ENCODE measurements at places on chromosomes 3 and 15.

DNA sequence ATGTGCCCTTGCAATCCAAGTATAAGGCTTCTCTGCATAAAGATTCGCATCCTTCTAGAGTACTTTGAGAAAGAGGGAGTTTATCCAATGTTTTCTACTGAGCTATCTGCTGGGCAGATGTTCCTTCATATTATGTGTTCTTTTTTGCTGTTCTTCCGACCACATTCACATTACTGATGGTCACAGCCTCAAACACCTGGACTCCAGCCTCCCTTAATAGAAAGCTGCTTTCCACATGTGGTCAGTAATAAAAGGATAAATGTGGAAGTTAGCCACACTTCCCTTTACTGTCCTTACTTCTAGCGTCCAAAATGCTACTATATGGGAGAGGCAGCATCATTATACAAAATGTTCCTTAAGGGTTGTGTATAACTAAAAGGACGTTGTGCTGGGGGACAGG, 116.9 kb downstream of the CD47 start:
- DNase-seq, result no peak

DNA sequence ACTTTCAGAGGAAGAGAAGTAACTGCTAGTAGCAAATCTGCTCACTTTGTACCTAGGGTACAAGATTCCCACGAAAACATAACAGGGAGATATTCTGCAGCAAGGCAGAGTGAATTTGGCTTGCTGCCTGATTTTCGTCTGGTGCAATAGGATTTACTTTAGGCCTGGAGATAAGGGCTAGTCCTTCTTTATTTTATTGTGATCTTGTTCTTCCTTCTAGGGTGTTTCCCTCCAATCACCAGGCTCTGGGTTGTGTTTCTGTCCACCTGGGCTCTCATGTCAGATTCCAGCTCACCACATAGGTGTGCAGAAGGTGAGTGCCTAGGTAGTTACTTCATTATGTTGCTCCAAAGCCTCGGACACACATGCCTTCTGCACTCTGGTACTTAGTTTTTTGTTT, 211.8 kb upstream of the RGMA start:
- no peak for DNase-seq

GRCh38 chr3:36871379-36872126, 73.3 kb downstream of the TRANK1 start:
- no peak for DNase-seq

- DNase-seq, result no peak
These were observed 781.2 kb downstream of the ROBO1 start for GRCh38 chr3:78986416-78987101.

DNA sequence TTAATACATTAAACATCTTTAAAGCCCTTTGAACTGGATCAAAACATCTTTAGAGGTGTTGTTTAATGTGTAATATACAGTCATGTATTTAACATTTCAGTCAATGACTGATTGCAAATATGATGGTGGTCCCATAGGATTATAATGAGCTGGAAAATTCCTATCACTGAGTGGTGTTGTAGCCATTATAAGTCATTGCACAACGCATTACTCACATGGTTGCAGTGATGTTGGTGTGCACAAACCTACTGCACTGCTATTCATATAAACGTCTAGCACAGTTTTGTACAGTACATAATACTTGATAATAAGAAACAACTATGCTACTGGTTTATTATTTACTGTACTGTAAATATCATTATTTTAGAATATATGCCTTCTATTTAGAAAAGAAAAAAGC, 75.6 kb downstream of the DTWD1 start:
- DNase-seq, result no peak

DNA sequence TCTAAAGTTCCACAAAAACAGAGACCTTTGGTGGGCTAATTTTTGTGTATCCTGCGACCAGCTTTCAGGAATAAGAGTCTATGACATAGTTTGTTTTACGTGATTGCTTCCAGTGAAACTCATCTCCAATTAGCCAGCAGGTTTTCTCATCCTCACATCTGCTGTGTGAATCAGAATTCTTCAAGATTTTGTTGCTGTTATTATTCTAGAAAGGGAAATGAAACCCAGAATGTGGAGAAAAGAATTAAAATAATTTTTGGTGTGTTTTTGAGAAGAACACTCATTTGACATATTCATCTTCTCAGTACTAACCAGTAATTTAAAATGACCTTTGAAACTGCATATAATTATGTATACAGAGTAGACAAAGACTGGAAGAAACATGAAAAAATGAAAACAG, 175.9 kb downstream of the USP13 start:
- DNase-seq, result no peak

GRCh38 chr3:106534206-106534605, 665.4 kb upstream of the CBLB start:
- DNase-seq, result no peak

GRCh38 chr3:128648940-128649663, 1.5 kb downstream of the RPN1 start:
- peak; percentile 39 for DNase-seq

DNA sequence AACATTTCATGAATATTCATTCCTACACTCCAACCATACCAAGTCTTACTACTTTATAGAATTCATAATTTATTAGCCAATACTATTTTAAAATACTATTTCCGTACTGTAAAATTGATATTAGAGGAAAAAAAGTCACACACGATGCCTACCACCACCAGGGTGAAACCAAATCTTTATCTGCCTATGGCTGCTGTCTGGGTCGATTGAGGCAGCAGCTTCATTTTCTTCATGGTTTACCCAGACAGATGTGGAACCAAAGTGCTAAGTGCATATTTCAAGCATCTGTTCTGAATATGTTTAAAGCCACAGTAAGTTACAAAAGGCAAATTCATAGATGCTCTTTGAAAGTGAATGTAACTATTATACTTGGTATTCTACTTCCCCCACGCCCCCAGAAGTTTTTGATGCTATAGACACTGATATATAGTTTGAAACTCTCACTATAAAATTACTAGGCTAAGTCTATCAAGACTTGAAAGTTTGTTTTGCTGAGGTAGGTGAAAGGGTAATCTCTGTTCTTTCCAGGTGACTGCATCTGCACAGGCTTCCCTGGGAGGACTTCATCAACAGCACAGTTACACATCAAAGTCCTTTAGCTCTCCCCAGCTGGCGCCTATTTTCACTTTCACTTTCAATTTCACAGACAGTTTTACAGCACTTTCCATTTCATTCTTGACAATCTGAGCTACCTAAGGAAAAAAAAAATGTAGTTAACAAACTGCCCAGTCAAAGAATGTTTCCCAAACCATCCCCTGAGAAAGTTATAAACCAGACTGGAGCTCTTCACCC, 113.9 kb downstream of the POLQ start:
- peak; percentile 71 for DNase-seq

All from NAMALWA (cell line).